ENCODE measurements at places on chromosomes 12 and 14.

- DNase-seq = peak; percentile 87
Observed at GRCh38 chr14:70881549-70882177, 25.6 kb upstream of the PCNX1 start.

GRCh38 chr14:74664717-74665116 is 48.2 kb downstream of the AREL1 start:
- DNase-seq = no peak

DNA sequence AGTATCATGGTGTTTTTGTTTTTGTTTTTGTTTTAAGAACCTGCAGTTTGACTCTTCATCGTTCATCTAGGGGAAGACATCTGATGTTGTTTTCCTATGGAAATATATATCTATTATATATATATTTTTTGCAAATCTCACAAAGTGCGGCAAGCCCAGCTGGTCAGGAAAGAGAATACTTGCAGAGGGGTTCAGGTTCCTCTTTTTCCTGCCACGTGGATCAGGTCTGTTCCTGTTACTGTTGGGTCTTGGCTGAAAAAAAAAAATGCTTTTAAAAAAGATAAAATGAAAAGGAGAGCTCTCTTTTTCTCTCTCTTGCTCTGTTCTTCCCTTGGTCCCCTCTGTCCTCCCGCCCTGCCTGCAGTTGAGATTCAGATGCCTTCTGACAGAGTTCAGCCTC is 179.4 kb upstream of the BCL2L14 start:
- DNase-seq = peak; percentile 67

DNA sequence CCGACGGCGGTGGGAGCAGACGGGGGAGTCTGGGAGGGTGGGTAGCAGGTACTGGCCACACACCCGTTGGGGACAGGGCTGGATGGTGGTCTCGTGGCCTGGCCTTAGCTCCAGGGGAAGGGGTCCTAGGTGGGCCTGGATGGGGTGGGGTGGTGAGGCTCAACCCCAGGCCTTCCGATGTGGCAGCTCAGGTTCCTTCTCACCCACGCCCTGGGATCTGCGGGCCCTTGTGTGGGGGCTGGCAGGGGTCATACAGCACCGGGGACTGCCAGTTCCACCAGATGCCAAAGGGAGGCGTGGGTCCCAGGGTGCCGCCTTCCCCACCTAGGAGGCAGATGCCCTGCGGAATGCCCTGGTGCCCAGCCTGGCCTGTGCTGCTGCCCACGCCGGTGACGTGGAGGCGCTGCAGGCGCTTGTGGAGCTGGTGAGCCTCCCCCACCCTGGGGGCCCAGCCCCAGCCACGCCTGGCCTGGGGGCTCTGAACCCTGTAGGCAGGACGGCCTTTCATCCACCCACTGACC is 21.0 kb downstream of the ASPG start:
- no peak for DNase-seq

DNA sequence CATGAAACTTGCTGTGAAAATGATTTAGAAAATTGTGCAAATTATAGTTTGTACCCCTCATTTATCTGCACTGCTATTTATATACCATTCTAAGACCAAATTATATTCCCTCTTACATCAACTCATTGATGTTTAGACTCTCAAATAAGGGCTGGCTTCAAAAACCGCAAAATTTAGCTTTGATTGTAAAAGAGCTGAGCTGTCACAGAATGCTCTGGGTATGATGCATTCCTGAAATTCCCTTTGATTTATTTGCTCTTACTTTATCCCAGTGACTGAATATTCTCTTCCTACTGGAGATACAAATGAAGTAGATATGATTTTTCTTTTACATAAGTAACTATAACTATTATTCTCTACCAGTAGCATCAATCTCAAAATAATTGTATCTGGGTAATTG is 78.0 kb upstream of the TMTC2 start:
- no peak for DNase-seq

GRCh38 chr12:77433799-77434198 is 368.4 kb upstream of the E2F7 start:
- no peak for DNase-seq

DNA sequence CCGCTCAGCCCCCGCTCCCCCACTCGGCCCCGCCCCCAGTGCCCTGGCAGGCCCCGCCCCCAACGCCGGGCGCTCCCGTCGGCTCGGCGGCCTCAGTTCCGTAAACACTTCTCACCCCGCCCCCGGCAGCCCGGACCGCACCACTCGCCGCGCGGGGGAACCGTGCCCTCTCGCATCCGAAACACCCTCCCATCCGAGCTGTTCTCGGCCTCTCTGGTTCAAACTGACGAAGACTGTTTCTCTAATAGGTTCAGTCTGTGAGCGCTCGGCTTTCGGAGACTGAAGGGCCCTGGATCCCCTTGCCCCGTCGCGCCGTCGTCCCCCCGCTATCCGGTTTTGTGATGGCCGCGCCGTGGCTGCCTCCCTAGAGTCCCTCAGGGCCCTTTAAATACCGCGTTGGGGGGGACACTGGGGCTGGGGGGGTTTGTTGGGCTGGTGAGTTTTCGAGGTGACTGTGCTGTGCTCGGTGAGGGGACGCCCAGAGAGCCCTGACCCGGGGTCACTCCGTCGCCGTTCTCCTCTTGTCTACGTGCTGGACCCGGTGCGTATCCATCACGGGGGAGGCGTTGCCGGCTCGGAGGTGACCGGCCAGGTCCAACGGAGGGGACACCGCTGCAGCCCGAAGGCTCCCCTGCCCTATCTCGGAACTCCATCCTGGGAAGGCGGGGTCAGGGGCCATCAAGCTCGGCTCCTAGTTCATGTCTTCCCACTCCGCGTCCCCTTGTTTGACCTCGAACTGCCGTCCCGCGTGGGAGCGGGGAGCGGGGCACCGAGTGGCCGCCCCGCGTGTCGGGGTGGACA is at the start of gene TCP11L2:
TCP11L2 (plus strand) TSS at position 333 of the 801 bp plus-strand sequence. CDS start 8,343 bp downstream, outside the sequence.
- DNase-seq = peak; percentile 96

GRCh38 chr14:95774265-95775160 is 60.6 kb upstream of the TCL1A start:
- DNase-seq = peak; percentile 50

- DNase-seq = no peak
Observed at GRCh38 chr14:105228562-105228961, 19.8 kb upstream of the BTBD6 start.

DNA sequence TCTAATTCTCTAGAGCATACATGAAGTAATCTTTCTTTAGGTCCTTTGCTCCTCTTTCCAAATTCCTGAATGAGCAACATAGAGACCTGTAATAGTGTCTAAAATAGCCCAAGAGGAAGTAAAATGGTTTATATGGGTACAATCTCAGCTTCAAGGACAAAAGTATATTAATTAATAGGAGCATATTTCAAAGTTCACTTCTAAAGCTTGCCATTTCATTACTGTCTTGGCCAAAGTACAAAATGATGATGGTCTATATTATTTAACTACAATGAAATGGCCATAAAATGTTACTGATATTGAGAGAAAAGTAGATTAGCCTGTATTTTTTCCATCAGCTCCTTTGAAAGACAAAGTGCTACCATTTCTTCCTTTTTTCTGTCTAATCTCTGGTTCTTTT is 410.4 kb upstream of the NOVA1 start:
- no peak for DNase-seq

DNA sequence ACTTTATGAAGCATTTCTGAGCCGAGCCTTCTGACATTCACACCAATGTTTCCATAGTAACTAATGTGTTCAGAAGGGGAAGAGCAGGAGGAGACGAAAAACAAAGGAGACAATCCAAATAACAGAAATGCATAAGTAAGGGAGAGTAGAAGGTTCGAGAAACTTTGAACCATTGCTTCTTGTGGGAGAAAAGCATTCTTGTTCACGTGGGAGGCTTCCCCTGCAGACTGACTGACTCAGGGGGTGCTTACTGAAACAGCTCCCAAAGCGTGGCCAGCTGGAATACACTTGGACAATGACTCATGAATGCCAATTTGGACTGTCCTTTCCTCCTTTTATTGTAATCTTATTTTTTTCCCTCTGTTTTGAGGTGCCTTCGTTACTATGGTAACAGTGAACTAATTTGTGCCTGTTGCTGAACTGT is 73.9 kb downstream of the NEDD1 start:
- DNase-seq = no peak

- DNase-seq = no peak
Observed at GRCh38 chr14:68937471-68938270, 41.4 kb downstream of the ACTN1 start.

DNA sequence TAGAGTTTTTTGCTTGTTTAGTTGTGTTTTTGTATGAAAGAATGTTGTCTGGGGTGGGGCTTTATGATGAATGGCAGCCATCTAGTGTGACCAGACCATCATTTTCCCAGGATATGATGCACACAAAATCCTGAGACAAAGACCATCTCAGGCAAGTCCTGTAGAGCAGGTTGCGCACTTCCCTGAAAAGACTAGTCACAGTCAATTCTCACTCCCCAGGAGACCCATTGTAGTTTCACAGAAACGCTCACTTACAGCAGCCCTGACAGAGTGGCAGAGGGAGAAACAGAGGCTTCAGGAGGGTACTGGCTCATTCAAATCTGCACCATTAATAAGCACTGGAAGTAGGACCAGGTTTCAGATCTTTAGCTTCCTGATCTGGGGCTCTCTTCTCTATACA is 183.2 kb downstream of the TMEM117 start:
- no peak for DNase-seq

GRCh38 chr14:102927346-102927877 is 4.9 kb downstream of the AMN start:
- DNase-seq = no peak

DNA sequence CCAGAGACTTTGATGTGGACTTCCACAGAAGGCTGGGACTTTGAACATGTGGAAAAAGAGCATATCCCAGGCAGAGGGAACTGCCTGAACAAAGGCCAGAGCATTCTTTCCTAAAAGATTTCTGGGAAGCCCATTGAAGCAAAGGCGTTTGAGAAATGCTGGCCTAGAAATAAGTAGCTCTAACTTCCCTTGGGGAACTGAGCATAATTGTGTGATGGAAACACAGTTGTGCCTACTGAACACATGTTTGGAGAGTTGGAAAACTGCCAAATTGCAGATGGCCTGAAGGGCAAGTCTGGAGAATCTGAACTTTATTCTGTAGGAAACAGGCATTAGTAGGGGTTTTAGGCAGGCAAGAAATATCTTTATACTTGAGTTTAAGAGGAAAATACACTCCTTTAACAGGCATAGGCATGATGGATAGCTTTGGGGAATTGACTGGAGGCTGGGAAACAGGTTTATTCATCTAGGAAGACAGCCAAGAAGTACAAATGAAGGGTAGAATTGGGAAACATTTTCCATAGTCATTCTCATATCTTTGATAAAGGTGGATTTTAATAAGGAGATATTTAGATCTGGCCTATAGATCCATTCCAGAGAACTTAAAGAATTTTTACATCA is 134.1 kb downstream of the TPH2 start:
- DNase-seq = no peak

DNA sequence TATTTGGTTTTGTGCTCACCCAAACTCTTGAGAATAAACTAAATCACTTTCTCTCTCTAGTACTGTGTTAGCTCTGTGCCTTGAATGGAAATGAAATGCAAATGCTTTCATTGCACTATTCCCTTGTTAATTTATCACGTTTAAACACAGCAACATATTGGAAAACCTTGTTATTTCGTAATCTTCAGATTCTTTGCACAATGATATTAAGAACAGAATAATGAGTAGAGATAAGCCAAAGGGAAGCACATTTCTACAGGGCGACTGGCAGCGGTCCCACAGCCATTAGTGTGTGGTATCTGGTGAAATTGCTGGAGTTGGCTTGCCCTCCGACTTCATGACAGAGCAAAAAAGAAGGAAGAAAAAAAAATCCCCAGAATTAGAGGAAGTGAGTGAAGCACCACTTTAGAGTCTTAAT is 166.1 kb upstream of the E2F7 start:
- peak; percentile 43 for DNase-seq

DNA sequence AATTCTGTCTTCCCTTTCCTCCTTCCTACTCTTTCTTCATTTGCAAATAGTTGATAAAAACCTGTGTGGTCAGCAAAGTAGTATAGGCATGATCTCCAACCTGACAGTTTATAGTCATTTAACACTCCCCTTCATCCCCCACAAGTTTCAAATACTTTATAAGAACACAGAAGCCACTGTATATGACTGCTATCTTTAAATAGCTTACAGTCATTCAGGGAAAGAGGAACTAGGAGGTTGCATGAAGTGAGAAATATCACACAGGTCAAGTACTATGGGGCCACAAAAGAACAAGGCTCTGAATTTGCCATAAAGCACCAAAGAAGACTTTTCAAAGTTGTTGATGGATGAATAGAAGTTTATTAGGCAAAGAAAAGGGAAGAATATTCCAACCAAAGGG is 431.3 kb downstream of the NPAS3 start:
- no peak for DNase-seq

DNA sequence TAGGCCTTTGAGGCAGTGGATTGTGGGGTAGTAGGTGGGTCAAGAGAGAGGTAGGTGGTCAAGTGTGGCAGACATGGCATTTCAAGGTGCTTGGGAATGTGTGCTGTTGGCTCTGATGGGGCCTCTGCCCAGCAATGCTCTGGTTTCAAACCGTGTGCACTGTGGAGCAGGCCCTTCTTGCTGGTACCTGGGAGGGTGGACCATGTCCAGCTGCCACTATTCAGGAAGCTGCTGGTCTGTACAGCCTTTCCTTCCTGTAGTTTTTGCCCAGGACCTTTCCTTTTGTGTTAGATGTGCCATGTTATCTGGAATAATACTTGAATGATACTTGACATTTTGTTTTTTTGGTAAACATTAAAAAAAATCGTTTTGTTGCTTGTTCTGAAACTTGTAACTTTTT is 14.8 kb downstream of the RIMKLB start:
- no peak for DNase-seq

DNA sequence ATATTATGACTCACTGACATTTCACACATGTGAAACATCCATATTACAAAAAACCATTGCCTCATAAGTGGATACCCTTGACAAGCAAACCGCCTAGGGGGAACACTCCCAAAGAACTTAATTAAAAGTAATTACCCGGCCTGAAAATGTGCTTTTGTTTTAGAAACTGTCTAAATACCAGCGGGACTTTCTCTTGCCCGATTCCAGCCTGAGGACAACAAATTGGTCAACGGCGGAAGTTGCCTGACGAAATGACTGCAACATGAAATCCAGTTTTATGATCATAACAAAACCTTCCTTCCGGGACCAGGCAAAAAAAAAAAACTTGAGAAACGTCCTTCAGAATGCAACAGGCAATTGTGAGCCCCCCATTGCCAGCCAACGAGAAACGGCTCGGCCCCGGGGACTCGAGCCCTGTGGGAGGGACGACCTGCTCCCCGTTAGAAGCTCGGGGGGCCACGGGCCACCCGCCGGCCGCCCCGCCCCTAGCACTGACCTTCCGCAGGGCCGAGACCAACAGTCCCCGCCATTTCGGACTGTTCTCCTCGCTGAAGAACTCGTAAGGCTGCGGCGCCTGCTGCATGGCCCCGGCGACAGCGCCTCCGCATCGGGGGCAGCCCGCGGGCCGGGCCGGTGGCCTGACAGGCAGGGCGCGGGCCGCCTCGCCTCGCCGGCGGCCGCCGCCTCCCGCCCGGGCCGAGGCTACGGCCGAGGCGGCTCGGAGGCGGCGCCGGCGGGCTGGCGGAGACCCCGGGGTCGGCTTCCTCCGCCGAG is 490 bp downstream of the SOS2 start:
- DNase-seq = peak; percentile 72

- no peak for DNase-seq
Observed at GRCh38 chr12:12425616-12426015, 68.7 kb downstream of the BORCS5 start.

- DNase-seq = no peak
Observed at GRCh38 chr12:11569716-11570115, 79.8 kb upstream of the ETV6 start.
